ENCODE measurements at places on chromosomes 5 and 9.

DNA sequence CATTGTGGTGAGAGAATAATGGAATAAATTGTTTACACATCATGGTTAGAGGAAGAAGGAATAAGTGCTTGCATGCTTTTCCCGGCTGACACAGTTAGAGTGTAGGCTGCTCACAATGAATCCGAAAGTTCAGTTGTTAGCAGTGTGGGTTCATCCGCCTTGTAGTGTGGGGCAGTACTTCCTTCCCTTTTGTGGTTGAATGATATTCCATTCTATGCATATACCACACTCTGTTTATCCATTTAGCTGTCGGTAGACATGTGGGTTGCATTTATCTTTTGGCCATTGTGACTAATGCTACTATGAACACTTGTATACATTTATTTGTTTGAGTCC is 84.0 kb downstream of the COL5A1 start:
- DNase-seq: no peak

- DNase-seq: no peak
These were observed 492.5 kb downstream of the ACTL7B start for GRCh38 chr9:108363311-108363710.

DNA sequence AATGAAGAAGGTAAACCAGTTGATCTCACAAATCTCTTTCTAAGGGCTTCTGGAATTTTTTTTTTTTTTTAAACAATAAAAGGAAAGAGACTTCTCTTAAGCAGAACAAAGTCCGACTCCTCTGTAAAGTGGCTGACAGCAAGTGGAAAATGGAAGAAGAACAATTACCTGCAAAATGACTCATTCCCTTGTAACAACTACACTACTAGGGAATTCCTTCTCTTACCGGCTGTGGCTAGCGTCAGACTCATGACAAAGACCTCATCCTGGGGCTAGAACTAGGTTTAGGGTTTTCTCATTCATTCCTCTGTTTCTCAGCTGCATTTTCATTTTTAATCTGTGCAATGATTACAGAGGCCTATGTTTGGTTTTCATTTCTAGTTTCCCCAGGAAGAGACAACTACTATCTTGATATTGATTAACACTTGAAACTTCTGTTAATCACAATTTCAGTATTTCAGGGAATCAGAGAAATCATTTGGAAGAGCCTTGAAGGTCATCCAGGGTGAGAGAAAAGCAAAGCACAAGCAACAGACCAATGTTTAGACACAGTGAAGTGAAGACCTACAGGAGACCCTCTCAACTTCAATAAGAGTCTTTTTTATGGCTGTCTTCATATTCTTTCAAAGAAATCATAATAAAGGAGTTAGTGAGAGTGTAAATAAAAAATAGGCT is 437.9 kb downstream of the RAB3C start:
- no peak for DNase-seq

DNA sequence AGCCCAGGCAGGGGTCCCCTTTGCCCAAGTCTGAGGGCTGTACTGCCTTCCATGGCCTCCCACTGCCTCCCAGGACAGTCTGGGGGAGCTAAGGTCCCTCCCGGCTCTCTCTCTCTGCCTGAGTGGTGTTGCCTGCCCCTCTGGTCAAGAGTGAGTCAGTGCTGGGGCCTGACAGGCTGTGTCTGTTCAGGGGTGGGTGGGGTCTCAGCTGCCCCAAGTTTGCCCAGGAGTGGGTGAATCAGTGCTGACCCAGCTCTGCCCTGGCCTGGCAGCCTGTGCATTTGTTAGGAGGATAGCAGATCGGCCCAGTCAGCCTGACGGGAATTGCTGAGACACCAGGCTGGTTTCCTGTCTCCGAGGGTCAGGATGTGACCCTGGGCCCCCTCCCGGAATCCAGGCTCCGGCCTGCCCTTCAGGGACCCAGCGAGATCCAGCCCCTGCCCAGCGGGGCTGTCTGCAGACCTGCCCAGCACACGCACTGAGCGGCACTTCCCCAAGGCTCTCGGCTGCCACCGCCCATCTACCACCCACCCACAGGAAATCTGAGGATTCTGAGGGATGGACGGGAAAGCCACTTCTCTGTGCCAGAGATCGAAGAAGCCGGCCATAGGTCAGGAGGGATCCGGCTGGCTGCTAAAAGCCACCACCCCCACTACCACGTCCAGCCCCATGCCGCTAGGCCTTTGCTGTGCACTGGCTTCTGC is 15.9 kb downstream of the ENG start:
- no peak for DNase-seq

- DNase-seq: no peak
These were observed 8.2 kb upstream of the RALGDS start for GRCh38 chr9:133129001-133129795.

DNA sequence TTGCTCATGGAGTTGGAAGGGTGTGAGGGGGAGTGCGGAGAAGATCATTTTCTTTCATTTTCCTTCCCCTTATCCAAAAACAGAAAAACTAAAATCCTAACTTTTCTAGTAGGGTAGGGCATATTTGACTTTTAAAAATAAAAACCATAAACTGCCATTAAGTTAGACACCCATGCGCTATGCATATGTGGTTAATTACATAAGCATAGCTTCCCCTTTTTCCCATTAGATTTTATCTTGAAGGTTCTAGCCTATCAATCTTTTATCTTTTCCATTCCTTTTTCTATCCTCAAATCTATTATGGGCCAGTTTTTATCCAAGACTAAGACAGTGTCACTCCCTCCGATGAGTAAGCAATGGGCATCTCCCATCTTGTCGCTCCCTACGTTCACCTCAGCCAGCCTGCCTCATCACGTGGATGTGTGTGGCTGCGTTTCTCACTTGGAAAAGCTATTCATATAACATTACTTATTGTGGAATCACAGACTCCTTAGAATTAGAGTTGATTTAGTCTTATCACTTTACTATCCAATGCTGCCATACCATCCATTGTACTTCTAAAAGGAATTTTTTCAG is 49.2 kb downstream of the PCSK5 start:
- no peak for DNase-seq

GRCh38 chr5:173858670-173859407 is 29.3 kb upstream of the CPEB4 start:
- no peak for DNase-seq

DNA sequence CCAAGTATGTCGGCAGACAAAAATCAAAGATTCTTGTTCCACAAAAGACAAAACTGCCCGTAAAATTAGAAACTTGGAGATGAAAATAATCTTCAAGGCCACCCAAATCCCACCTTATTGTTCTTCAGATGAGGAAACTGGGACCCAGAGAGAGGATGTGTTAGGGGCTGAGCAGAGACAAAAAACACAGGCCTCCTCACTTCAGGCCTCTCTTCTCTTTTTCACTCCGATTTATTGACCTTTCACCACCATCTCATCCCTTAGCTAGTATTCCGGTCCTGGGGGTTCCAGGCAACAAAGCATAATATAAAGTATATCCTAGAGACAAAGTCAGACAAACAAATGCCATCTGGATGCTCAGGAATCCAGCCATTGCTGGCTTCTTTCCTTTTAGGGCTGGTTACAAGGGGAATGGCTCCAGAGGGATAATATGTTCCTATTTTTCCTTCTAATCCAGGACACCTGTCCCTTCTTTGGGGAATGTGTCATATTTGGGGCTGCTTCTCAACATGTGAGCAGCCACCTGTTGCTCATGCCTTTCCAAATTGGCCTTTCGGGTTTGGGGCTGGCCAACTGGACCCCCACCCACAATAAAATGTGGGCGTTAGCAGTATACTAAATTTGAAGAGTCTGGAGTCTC is 42.2 kb upstream of the AFAP1L1 start:
- DNase-seq: no peak

Data from hypothalamus (tissue), 51 donors.